ENCODE measurements at places on chromosomes 5 and 9.

DNA sequence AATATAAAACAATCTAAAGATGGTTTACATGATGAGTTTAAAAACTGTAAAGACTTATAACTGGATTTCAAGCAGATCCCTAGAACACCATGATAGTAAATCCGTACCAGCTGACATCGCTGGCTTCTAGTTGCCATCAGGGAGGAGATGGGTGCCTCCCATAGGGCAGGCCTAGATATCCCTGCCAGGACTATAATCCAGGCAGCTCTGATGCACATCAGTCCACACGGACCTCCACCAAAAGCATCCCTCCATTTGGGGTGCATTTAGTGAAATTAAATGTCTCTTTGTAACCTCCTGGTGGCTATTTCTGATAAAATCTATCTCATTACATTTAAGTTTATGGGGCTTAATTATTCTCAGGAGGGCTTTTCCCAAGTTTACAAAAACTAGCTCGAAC lies 45.8 kb downstream of the RETREG1 start:
- no peak for DNase-seq

DNA sequence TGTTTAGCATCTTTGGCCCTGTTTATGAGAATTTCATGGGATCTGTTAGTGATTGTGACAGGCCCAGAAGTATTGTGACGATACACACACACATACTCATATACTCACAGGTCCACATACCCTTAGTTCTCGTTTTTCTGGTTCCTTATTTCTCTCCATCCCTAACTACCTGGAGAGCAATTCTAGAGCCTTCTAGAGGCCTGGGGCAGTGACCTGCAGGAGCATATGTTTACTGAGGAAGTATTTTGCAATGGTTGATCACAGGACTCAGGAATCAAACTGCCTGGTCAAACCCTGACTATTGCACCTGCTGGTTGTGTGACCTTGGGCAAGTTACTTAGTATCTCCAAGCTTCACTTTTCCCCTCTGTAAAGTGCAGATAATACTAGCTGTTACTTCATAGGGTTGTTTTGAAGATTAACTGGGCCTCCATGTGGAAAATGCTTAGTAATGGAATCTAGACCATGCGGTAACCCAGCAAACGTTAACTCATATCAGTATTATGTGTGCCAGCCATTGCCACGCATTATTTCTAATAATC lies 8.7 kb downstream of the PAPPA start:
- no peak for DNase-seq

- DNase-seq: no peak
These were observed 2.2 kb upstream of the OR2S2 start for GRCh38 chr9:35960039-35960655.

GRCh38 chr5:89534331-89534730 lies 651.3 kb upstream of the MEF2C start:
- no peak for DNase-seq

DNA sequence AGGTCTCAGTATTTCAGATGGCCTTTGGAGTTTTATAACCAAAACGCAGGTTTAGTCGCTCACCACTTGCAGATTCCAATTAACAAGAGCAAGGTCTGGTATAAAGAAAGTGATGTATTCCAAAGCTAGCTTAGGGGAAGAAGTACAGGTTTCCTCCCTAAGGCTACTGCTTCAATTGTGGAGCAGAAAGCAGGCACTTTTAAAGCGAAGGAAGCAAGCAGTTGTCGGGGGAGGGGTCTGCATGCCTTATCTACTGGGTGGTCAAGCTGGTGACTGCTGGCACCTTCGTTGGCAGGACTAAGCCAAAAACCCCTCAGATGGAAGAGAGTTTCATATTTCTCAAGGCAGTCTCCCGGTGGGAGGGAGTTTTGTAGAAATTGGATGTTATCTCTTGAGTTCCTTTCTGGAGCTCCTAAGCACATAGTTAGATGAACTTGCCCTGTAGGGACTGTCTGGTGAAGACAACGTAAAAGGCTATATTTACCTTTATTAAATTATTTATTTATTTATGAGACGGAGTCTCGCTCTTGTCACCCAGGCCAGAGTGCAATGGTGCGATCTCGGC lies 1.6 kb upstream of the TMEM245 start:
- DNase-seq: no peak

- no peak for DNase-seq
These were observed 104.7 kb upstream of the ELL2 start for GRCh38 chr5:96066386-96066719.

DNA sequence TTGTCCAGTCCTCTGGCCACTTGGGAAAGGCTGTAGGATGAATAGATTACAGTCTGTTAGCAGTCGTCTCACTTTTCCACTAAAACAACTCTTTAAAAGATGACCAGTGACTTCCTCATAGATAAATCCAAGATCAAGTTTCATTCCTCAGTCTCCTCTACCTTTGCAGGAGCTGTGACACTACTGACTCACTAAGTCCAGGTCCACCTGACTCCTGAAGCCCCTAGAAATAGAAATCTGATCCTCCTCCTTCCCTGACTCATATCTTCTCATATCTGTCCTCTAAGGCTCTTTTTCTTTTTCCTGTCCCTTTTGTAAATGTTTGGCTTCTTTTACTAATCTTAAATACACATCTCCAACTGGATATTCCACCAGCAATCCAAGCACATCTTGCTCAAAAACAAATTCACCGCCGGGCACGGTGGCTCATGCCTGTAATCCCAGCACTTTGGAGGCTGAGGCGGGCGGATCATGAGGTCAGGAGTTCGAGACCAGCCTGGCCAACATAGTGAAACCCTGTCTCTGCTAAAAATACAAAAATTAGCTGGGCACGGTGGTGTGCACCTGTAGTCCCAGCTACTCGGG lies 2.6 kb downstream of the CCDC125 start:
- no peak for DNase-seq

DNA sequence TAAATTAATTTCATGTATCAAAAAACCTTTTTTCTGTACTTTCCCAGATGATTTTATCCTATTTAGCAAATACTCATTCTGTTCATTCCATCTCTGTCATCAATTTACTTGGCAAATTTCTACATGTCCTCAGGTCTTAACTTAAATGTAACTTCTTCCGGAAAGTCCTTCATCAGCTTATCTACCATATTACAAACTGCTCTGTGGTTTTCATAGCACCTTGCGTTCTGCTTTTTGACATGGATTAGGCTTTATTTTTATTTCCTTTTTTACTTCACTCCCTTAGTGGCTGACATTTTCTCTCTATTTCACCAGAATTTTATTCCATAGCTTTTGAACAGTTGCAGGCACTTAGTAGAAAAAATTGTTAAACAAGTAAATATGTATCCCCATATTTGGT lies 1040.8 kb downstream of the TAF11L14 start:
- DNase-seq: no peak

GRCh38 chr9:71490810-71491209 lies 277.5 kb downstream of the CEMIP2 start:
- DNase-seq: no peak

- no peak for DNase-seq
These were observed 42.1 kb downstream of the WDR41 start for GRCh38 chr5:77449981-77450380.

GRCh38 chr5:14225173-14225834 lies 82.2 kb downstream of the TRIO start:
- no peak for DNase-seq

GRCh38 chr9:129776938-129777768 lies 24.3 kb upstream of the PTGES start:
- DNase-seq: peak; percentile 66

DNA sequence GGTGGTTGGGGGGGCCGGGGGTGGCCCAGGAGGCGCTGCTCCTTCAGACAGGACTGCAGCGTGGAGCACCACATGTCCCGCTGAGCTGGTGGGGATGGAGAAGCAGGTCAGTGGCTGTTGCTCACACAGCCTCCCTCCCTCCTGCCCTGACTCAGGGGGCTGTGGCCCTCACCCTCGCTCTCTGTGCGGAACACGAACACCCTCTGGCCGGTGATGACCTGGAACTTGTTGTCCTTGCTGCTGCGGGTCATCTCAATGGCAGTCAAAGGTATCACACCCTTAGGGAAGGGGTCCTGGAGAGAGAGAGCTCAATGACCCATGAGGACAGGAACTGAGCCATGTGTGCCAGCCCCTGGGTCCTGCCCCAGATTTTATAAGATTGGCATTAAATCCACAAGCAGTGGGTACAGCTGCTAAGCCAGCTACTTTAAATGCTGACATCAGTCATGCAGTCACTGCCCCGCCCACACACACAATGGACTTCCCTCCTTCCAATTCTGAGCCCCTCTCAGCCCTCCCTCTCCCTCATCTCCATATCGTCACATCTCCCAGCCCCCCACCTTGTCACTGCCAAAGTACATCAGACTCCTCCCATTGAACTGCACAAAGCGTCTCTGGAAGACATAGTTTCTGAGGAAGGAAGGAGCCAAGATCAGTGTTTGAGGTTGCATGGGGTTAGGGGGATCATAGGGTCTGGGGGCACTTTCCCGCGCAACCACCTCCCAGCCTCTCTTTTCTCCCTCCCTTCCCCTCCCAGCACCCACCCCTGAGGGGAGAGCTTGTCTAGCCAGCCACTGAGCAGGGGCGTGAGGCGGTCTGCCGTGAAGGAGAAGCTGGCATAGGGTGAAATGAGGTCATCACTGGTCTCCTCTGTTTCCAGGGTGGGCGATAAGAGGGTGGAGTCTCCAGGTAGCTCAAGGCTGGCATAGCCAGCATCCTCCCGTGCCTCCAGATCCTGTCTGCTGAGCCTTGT lies 8.9 kb downstream of the ARAP3 start:
- no peak for DNase-seq

- no peak for DNase-seq
These were observed 90.2 kb upstream of the LHFPL2 start for GRCh38 chr5:78738693-78739300.

DNA sequence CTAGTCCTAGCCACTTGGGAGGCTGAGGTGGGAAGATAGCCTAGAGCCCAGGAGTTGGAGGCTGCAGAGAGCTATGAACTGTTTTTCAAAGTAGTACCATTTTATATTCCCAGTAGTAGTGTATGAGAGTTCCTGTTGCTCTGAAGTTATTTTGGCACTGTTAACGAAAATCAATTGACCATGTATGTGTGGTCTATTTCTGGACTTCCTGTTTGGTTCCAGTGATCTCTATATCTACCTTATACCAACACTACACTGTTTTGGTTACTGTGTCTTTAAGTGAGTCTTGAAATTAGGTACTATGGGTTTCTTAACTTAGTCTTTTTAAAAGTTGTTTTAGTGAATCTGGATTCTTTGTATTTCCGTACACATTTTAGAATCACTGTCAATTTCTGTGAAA lies 13.6 kb downstream of the SLF1 start:
- no peak for DNase-seq

GRCh38 chr5:148856424-148856823 lies 30.0 kb downstream of the ADRB2 start:
- no peak for DNase-seq

DNA sequence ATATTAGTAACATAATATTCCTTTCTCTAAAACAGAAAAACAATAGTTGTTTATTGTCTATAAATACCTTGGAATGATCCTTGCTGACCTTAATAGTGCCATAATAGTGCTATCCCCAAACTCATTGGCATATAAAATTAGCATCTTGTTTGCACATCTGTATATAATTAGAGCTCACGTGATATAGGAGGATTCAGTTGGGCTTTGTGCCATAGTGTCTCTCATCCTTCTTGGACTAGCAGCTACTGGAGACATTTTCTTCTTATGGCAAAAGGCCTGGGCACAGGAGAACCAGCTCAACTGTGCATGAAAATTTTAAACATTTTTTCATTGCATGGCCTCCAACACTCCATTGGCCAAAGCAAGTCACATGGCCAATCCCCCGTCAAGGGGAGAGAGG lies 342.5 kb downstream of the SPATA31D1 start:
- no peak for DNase-seq

GRCh38 chr5:175576096-175576495 lies 81.8 kb upstream of the HRH2 start:
- no peak for DNase-seq

DNA sequence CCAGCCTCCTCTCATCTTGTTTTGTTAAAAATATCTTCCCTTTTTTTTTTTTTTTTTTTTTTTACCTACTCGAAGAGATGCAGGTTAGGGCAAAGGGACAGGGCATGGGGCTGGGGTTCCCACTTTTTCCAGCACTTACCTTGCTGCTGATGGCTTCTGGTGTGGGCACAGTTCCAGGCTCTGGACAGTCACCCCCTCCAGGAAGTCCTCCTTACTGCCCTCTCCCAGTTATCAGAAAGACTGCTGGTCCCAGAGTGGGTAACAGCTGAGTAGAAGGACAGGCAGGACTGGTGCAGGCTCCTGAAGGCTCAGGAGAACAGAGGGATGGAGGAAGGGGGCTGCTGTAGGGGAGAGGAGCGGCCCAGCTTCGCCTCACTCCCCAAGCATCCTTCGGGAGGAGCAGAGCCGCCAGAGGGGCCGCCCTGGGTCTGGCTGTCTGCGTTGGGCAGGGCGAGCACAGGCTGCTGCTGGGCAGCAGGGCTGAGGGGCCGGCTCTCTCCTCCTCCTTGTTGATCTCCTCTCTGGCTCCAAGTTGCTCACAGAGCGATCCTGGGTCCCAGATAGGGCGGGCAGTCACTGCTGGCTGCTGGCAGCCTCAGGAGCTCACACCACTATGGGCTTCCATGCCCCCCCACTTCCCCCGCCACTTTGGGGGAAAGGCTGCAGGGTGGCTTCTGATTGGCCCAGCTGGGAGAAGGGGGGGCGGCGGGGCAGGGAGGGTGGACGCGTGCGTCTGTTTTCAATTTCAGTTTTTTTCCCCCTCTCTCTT lies at the start of gene PDGFRB:
TSS of gene PDGFRB (minus strand) at position 588 of the 769 bp plus-strand sequence. CDS start 18,798 bp downstream, outside the sequence.
- peak; percentile 22 for DNase-seq

DNA sequence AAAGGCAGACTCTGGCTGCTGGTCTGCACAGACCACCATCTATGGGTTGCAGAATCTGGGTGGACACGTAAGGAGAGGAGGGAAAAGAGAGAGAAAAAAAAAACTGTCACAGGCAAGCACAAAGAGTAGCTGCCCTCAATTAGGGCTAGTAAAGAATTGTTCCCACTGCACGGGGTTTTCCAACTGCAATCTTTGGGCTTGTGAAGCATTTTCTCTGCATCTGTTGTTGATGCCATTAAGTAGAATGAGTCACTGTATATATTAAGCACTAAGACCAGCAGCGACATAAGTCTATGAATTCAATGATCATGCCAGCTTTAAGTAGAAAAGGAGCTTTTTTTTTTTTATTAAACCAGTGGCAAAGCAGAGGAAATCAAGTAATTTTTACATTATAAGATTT lies 40.2 kb downstream of the MED10 start:
- DNase-seq: no peak

DNA sequence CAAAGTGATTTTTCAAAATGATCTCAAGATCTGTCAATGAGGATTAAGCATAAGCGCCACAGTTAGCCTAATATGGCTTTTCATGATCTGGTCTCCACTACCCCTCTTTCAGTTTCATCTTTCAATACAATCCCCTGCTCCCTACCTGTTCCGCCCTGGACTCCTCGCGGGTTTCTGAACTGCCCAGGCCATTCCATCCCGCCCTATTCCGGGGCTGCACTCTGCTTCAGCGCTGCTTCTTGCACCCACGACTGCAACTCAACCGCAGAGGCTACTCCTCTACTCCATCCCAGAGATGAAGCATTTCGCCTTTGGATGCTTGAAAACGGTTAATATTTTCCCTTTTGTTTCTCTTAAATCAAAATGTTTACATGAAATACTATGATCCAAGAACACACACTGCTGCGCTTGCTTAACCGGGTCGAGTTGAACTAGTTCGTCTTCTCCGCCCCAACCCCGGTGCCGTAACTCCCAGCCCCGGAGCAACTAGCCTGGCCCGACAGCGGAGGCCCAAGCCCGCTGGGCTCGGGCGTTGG lies 716 bp upstream of the OTULIN start:
- peak; percentile 39 for DNase-seq

GRCh38 chr9:137464291-137464999 lies 5.3 kb upstream of the NSMF start:
- DNase-seq: no peak

Data from activated T-cell treated with anti-CD3 and anti-CD28 coated beads, Interleukin-2, amount 50 U/mL, for 72 hours (primary cell).